Left lobe of liver (tissue), 2 donors: ENCODE measurements at places on chromosomes 6 and 20. TPM values are rescaled to one million over a fixed set of nuclear protein-coding genes. Genes with fewer than 3 reads are reported as not detected.

The BPIFA1 gene
- not detected for total RNA-seq

The GTF3C6 gene
- 23.4 TPM for total RNA-seq

The CD40 gene
- 6.6 TPM for total RNA-seq

The STX7 gene
- total RNA-seq: 13.5 TPM

The UBE2C gene
- total RNA-seq: 0.96 TPM

The BEND6 gene
- not detected for total RNA-seq

The LY6G6F gene
- total RNA-seq: not detected

The SLC17A9 gene
- total RNA-seq: 125 TPM

- no peak for DNase-seq
Observed at GRCh38 chr20:7237251-7237650, 469.8 kb downstream of the BMP2 start.

GRCh38 chr6:100261486-100261885 lies 203.2 kb downstream of the SIM1 start:
- no peak for DNase-seq

DNA sequence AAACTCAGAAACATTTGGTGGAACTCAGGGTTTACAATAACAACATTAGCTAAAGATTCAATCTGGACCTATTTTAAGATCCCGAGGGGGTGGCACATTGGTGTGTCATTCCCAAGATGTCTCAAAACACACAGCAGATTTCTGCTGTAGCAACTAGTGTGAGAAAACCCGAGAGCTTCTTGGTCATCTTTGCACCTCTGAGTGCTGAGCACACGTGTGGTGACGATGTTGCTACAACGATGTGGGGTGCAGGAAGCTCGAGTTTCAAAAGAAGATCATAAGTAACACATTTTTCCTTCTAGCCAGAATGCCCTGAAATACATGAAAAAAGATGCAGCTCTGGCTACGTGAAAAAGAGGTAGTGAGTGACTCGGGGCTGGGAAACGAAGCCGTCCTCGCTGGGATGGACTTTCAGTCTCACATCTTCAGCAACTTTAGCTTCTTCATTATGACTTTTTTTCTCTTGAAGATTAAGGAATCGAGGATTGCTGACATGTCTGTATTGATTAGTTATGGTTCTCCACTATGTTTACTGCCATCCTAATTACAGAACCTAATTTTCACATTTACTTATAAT lies 1.5 kb downstream of the RAMACL start:
- DNase-seq: no peak

DNA sequence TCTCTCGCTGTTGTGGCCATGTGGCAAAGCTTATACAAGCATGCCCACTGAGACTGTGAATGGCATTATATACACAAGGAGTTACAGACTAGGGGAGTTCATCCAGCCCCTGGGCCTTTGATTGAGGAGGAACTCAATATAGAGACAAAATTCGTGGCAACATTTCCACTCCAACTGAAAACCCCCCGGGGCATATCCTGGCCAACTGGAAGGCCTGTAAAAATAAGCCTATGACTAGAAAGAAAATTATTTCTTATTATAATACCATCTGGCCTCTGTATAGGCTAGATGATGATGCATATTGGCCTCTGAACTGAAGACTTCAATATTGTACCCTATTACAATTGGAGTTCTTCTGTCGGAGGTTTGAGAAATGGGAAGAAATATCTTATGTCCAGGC lies 175.5 kb upstream of the GJE1 start:
- no peak for DNase-seq

GRCh38 chr6:43990627-43991619 lies 136.3 kb downstream of the MRPL14 start:
- peak; percentile 60 for DNase-seq

GRCh38 chr6:159973406-159973805 lies 4.5 kb downstream of the IGF2R start:
- no peak for DNase-seq

- peak; percentile 34 for DNase-seq
Observed at GRCh38 chr20:61949363-61949713, 116.3 kb downstream of the TAF4 start.

DNA sequence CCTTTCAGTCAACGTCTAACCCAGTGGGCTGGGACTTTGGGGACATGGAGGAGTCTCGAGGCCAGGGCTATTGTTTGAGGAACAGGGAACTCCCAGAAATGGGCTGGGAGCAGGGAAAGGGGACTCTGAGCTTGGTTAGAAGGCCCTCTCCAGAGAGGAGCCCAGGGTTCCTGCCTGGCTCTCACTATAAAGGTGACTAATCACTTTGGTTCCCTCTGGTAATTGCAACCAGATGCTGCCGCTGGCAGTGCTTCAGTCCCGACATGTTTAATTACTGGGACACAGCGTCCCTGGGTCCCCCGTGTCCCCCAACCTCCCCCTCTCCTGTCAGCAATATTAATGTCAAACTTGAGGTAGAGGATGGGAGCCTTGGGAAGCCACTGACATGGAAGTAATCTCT lies 5.0 kb upstream of the GDF5 start:
- no peak for DNase-seq

DNA sequence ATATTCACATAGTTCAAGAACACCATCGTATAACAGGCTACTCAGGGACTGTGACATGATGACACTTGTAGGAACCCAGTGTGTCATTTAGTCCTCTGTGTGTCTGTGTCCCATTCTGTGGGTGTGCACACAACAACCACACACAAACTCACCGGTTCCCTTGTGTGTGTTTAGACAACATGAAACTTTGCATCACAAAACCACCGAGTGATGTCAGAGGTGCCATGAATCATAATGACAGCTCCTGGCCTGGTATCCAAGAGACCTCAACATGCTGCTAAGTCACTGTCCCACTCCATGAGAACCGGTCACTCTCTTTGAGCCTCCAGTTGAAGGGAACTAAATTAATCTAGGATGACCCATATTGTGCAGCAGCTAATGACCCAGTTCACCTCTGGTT lies 421.3 kb downstream of the PREX1 start:
- no peak for DNase-seq

DNA sequence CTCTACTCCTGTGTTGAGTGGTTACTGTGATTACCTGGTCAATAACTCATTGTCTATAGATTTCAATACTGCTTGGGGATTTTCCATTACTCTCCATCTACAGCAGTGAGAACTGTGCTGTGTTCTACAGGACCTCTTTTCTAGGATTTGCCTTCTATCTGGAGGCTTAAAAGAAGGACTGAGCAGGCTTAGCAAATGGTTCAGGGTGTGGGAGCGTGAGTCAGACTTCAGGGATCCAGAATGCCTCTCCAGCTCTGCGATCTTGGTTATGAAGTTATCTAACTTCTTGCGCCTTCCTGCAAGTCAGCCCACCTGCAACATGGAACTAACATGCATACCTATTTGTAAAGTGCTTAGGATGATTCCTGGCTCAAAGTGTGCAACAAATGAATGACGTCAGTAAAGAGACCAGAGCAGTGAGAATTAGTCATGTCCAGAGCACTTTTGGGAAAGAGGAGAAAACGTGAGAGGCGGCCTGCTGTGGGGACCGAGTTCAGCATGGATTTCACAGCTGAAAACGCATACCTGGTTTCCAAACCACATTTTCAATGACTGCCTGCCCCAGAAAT lies 610.1 kb upstream of the CDH4 start:
- DNase-seq: no peak

- DNase-seq: no peak
Observed at GRCh38 chr6:18920701-18921100, 533.6 kb downstream of the RNF144B start.

- no peak for DNase-seq
Observed at GRCh38 chr6:106247733-106248132, 77.8 kb downstream of the ATG5 start.

GRCh38 chr20:21640556-21640955 lies 64.9 kb upstream of the PAX1 start:
- DNase-seq: no peak

DNA sequence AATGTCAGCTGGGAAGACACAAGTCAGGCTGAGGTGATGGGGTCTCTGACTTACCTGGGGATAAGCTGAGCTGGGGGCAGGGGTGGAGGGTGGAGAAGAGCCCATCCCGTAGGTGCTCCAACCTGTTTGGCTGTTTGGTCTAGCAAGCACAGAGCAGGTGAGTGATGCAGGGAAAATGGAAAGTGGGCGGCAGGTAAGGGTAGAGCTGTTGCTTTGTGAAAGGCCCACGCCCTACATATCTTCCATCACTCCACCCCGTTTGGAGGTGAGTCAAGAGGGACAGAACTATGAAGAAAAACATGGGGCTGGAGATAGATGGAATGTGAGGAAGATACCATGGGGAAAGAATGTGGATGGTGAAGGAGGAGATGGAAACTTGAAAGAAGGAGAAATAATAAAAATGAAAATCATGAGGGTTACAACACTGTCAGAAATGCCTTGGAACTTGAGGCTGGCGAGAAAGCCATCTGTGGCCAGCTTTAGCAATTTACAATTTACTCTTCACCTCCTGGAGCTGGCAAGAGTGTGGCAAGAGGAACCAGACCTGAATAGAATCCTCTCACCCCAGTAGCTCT lies 1.3 kb downstream of the LY6G6C start:
- DNase-seq: no peak

DNA sequence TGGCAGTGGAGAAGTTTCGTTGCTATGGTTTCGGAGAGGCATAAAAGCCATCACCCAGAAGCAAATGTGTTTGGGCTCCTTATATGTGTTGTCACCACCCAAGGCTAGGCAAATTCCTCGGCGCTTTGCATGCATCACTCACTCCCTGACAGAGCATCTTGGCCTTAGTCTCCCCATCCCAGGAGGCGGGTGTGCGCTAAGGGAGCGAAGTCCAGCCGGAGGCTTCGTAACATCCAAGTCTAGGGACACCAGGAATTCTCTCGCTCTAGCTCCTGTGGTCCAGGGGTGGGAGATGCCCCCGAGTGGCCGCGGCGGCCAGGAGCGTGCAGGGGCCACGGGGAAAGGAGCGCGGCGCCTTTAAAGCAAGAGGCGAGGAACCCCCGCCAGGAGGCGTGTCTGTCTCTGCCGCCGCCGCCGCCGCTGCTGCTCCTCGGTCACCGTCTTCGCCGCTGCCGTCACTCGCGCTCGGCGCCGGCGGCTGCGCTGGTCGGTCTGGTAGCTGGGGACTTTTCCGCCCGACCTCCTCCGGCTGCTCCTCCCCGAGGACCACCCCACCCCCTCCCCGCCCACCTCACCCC lies at the start of gene GRIK2:
GRIK2 (plus strand) TSS at position 458 of the 578 bp plus-strand sequence.
- no peak for DNase-seq

DNA sequence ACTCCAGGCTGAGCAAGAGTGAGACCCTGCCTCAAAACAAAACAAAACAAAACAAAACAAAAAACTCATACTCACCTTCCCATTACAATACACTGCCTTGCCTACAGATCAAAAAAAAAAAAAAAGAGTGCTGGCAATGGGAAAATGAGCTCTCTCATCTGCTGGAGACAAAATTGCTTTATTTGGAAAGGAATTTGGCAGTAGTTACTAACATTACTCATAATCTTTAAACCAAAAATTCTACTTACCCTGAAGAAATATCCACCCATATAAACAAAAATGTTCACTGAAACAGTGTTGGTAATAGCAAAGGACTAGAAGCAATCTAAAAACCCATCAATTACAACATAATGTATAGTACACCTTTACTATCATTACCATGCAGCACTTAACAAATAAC lies 120.4 kb downstream of the RNGTT start:
- no peak for DNase-seq

DNA sequence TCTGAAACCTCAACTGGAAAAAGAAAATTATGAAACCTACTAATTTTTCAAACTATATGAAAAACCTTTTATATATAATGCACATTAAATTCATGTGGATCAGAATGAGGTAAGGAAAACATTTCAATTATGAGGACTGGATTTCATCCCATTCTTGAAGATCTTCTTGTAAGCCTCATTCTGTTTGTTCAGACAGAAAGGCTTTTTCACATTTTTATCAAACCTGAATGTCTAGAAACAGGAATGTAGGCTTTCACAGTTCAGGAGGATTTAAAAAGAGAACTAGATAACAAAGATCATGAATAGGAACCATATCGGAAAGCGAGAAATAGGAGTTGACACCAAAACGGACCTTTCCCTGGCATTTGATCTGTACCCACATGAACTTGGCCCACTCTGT lies 192.5 kb upstream of the KCNK16 start:
- DNase-seq: no peak

DNA sequence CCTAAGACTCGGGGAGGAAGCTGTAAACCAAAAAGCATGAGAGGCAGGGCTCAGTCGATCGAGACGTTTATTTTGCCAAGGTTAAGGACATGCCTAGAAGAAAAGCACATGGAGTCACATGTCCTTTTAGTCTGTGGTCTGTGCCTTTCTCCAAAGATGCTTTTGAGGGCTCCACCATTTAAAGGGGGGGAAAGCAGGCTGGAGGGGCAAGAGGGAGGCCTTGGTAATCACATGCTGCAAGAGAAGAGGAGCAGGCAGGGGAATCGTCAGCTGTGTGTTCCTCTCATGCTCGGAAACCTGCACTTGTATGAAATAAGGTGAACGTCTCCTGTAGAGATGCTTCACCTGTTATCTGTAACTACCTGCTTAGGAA lies 9.1 kb upstream of the YTHDF1 start:
- no peak for DNase-seq
